Activated CD8-positive, alpha-beta memory T cell treated with anti-CD3 and anti-CD28 coated beads for 4 hours (primary cell): ENCODE measurements at places on chromosomes 1 and 21.

GRCh38 chr1:224168859-224169380, 14.1 kb upstream of the DEGS1 start:
- DNase-seq, result no peak

DNA sequence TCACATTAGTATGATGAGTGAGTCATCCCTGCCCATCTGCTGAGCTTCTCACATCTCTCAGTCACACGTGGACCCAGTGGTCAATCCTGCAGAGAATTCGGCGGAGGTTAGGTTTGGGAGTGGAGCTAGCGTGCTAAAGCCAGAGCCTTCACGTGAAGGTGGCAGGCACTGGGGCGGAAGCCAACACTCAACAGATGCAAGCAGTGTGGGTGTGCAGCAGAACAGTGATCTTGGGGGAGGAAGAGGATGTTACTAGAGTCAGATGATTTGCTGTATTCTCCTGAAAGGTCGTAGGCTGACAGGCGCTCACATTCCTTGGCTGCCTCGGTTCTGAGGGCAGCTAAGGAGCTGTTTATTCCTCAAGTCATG, 6.7 kb downstream of the C1orf115 start:
- DNase-seq, result no peak

GRCh38 chr1:215397106-215397505, 170.0 kb upstream of the KCTD3 start:
- no peak for DNase-seq

- DNase-seq, result no peak
Observed at GRCh38 chr1:101732261-101732660, 264.5 kb downstream of the OLFM3 start.

DNA sequence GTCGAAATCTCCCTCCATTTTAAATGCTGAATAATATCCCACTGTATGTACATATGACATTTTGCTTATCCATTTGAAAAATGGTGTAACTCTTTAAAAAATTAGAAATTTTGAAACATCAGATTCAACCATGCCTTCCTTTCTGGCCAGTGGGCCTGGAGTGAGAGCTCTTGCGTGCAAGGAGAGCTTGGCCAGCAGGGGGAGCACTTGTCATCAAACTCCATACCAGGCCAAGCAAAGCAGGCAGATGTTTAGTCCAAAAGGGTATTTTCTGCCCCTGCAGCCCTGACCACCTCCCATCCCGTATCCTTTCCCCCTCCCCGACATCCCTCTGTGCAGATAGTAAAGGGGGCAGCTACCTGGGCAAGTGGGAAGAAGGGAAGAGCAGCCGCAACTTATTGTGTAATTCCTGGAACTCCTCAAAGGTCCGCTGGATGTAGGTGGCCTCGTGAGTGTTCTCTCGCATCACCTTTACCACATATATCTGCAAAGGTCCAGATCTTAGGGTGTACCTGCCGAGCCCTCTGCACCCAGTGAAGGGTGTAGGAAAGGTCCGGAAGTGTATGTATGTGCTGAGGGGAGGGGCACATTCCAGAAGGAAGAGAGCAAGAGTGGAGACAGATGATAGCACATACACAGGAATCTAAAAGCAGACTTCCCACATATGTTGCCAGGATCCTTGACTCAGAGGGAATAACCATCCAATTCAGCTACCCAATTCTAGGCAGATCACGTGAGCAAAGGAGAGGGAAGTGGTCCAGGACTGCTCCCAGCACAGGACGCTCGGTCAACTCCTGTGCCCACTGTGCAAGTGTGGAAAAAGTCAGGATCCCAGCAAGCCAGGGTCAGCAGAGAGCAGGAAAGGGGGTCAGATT, 19.9 kb upstream of the PPP1R15B start:
- peak; percentile 60 for DNase-seq

DNA sequence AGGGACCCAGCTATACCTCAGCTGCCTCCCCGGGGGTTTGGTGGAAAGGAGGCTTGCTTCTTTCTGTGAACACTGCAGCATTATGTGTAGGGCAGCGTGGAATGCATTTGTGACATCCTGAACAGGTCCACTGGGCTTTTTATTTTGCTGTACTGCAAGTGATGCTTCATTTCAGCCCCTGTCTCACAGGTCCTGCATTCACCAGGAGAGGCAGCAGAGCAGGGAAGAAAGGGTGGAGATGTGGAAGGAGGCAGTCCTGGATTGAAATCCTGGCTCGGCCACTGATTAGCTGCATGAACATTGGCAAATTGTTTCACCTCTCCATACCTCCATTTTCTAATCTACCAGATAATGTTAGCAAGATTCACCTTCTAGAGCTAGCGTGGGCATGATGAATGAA, 77.9 kb upstream of the ZBTB18 start:
- no peak for DNase-seq

DNA sequence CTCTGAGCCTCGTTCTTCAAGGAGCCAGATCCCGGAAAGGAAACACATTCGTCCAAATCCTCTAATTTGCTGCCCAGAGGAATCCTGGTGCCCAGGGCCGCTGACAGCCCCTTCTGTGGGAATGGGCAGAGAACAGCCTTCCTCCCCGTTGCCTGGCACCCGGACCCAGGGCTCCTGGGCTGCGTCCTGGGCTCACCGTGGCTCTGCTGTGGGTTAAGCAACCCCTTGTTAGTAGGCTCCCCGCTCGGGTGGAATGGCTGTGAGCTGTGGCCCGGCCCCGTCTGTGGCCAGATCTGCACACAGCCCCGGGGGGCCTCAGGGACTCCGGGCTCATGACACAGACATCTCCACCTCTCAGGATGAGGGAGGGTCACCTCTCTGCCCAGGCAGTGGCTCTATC, 122.9 kb upstream of the ARHGEF16 start:
- DNase-seq, result no peak

- DNase-seq, result no peak
Observed at GRCh38 chr1:19036041-19036812, 79.8 kb upstream of the IFFO2 start.

DNA sequence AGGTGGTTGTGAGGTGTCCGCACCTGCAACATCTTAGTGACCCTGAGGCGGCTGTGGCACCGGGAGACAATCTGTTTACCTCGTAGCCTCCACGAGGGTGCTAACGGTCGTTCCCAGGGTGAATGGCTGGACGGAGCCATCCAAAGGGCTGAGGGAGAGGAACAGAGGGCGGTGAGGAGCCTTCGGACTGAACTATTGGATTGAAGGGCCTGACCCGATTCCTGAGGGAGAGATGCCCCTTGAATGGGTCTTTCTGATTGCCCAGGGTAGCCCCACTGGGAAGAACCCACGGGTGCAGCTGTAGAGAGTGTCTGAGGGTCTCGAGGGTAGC, 2.3 kb downstream of the NR5A2 start:
- no peak for DNase-seq

DNA sequence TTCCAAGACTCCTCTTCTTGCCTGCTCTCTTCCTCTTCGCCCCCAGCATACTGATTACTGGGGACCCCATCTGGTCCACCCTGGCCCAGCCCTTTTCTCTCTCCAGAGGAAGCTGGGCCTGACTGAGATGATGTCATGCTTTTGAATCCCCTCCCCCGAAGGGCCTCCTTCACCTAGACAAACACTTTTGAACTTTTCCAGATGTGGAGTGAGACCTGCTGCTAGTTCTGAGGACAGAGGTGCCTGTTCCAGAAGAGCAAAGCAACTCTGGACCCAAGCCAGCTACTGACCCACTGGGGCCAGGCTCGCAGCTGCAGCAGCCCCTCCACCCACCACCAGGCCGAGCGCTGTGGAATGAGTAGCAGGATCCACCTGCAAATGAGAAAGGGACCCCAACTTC, 8.4 kb downstream of the CD34 start:
- DNase-seq, result no peak

GRCh38 chr1:202860744-202861419, 28.1 kb downstream of the RABIF start:
- no peak for DNase-seq

DNA sequence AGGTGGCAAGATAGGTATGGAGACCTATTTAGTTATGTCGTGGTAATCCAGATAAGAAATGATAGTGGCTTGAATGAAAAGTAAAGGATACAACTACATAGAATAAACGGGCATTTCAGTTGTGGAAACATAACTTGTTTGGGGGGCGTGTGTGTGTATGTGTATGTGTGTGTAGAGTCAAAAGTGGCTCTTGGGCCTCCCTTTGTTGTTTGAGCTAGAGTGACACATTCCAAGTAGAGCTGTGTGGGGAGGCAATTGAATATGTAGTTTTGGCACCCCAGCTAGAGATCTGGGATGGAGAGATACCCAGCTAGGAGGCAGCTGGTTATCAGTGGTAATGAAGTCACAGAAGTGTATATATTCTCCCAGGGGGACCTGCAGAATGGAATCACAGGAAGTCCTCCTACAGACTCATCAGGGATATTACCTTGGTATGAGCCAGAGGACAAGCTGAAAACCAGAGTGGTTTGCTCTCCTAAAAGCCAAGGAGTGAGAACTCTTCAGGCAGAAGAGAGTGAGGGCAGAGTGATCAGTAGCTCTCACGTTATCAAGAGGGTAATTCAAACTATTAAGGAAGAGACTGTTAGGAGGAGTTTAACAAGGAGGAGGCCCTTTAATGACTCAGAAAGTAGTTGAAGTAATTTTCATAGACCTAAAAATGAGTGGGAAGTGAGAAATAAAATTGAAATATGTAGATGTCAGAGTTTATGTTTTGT, 5.1 kb downstream of the CR1L start:
- DNase-seq, result no peak

- no peak for DNase-seq
Observed at GRCh38 chr1:233904633-233905415, at the start of gene SLC35F3. Gene SLC35F3 (plus strand): TSS chr1:233904676.

GRCh38 chr1:60133848-60134247, 60.3 kb upstream of the C1orf87 start:
- no peak for DNase-seq

GRCh38 chr1:199954699-199955098, 72.8 kb upstream of the NR5A2 start:
- DNase-seq, result no peak

GRCh38 chr1:70311369-70311768, 43.2 kb downstream of the ANKRD13C start:
- no peak for DNase-seq

DNA sequence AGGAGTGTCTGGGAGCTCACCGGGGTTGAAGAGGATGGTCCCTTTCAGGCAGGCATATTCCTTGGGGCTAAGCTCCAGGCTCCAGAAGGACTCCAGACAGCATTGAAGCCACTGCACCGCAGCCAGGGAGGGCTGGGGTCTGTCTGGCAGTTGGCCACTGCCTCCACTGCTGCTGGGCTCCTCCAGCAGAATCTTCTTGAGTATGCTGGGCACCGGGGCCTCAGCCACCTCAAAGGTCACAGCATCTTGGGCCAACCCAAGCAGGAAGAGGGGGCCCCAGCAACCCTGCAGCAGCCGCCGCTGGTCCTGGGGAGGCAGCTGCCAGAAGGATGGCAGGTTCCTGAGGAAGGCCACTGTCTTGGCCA, 404 bp downstream of the NR0B2 start:
- no peak for DNase-seq

DNA sequence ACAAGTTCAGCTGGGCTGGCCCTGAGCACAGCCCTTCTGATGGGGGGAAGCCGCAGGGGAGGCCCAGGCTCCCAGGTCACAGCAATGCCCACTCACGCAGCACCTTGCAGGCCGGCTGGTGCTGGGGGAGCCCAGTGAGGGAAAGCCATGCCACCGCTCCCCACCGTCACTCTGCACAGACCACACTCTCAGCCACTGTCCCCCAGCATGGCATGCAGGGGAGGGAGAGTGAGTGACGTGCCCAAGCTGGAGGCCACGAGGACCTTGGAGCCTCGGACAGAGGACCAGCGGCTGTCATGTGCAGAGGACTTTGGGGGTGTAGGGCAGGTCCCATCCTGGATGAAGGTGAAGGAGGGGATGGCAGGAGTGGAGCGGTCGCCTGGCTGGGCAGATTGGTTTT, 25.1 kb downstream of the SLC45A1 start:
- DNase-seq, result no peak

- no peak for DNase-seq
Observed at GRCh38 chr21:19853061-19853460, 1145.1 kb upstream of the NCAM2 start.

DNA sequence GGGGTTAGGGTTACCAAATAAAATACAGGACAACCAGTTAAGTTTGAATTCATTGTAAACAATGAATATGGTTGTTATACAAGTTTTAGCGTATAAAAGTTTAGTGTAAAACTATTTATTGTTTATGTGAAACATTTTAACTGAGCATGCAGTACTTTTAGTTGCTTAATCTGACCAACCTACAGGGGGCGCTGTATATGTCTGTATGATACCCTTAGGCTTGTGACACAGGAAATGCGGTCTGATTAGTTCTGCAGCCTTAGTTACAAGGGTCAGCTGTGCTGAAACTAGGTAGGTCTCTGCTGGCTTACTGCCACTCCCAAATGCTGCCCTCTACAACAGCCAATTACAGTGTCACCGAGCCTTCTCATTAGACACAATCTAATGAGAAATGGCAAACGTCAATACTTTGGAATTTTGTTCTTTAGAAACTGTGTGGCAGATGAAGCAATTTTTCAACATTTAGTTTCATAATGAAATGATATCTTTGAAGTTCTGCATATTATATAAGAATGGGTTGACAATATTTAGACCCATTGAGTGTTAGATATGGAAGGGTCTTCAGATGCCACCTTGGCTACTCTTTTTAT, 56.2 kb downstream of the NTNG1 start:
- DNase-seq, result no peak

DNA sequence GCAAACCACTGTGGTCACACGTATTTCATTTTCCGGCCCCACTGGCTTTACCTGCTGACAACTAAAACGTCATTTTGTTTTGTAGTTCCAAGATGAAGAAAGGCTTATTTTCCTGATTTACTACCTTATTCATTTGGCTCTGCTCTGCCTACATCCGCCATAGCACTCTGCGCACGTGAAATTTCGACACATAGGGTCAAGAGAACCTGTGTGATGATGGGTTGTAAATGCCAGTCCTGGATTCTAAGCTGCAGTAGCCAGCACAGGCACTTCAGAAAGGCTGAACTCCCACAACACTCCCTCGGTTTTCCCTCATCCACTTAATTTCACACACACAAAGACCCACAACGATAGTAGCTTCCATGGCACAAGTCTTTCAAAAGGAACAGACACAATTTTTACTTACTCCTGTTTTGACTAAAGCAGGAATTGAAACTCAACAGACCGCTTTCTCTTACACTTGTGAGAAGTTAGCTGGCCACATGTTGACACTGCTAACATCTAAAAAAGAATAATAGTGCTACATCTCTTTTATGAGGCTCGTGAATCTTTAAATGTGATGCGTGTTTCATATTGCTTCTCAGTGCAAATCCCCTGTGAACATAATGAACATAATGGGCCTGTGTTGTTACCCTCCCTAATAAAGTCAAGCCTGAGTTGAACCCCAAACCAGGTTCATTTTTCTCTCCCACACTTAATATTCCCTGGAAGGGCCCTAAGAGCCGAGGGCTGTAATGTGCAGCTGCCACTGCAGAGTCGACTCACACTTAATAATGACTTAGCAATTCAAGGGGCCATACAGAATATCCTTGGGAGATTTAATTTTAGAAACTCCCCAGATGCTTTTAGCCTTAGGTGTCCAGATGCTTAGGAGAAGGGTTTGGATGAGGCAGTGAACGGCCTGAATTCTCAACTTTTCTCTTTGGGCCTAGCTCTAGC, 1.5 kb upstream of the RUNX1 start:
- no peak for DNase-seq

GRCh38 chr21:19914028-19914427, 1084.2 kb upstream of the NCAM2 start:
- DNase-seq, result no peak
